Kidney epithelial cell (primary cell): ENCODE measurements at places on chromosomes 5 and 9.
A peak's percentile ranks its signal among the peaks of the same experiment; 100 is the strongest.

- DNase-seq, result no peak
Observed at GRCh38 chr5:54653956-54654614, 136.5 kb downstream of the SNX18 start.

- DNase-seq, result no peak
Observed at GRCh38 chr9:119050281-119050680, 319.0 kb downstream of the BRINP1 start.

DNA sequence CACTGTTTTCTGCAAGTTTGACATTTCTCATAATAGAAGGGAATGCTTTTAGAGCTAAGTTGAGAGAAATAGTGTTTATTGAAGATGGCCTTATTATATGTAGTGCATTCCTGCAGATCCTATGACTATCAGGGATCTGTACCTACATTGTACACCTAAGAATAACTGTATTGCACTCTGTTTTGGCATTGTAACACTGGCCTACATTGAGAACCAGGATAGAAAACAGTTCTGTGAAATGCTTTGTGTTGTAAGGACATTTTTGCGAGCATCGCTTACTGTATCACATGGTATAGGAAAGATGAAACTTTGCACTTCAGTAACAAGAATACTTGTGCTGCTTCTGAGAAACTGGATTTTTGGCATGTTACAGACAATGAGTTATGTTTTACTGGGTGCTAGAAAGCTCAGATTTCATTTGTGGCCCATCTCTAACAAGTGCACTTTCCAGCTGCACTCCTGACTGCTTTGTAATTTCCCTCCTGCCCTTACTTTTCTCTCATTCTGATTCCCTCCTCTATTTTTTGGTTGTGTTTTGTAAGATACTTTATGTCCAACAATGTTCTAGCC, 30.6 kb downstream of the C9orf85 start:
- no peak for DNase-seq

GRCh38 chr5:145316282-145316681, 518.9 kb downstream of the PRELID2 start:
- no peak for DNase-seq

GRCh38 chr9:86732514-86733171, 214.7 kb downstream of the GAS1 start:
- DNase-seq, result peak; percentile 45

- DNase-seq, result no peak
Observed at GRCh38 chr5:170632266-170632984, 128.6 kb downstream of the KCNIP1 start.

GRCh38 chr5:150404941-150405816, 7.5 kb downstream of the CD74 start:
- no peak for DNase-seq

GRCh38 chr9:136648751-136649150, 14.0 kb upstream of the EGFL7 start:
- DNase-seq, result no peak

DNA sequence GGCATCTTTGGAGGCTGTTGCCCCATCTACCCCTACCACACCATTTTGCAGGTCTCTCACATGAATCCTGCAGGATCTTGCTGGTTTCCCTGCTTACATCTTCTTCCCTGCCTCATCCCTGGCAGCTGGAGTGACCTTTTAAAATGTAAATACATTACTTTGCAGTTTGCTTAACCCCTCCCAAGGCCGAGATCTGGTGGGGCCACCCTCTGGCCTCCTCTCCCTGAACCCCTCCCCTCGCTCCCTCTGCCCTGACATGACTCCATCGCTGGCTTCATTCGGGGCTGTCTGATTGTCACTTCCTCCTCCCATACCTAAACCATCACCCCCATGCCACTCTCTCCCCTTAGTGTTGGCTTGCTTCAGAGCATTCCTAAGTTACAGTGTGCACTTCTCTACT, 12.6 kb upstream of the PALM2AKAP2 start:
- DNase-seq, result no peak
